ENCODE measurements at places on chromosomes 2 and 18.

DNA sequence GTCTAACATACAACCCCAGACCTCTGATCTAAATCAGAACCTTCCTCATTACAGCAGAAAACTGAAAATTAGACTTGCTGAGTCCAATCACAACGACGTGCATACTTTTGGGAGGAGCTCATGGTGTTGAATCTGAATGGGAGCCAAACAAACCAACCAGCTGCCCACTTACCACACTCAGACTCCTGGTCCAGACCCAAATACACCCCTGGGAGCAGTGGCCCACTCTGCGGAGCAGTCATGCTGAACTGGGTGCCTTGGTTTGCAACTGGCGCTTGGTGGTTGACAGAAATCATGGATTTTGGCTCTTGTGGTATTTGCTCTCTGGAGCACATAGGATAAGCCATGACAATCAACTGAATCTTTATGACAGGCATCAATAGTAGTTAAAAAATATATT lies 253.6 kb upstream of the TNP1 start:
- no peak for DNase-seq

GRCh38 chr2:12436935-12437561 lies 279.7 kb upstream of the TRIB2 start:
- no peak for DNase-seq

GRCh38 chr2:107323946-107324565 lies 438.1 kb upstream of the ST6GAL2 start:
- DNase-seq = no peak

GRCh38 chr2:220315098-220315823 lies 687.8 kb downstream of the SLC4A3 start:
- no peak for DNase-seq
